RCC 7860 (cell line): ENCODE measurements at places on chromosomes 3 and 15.

DNA sequence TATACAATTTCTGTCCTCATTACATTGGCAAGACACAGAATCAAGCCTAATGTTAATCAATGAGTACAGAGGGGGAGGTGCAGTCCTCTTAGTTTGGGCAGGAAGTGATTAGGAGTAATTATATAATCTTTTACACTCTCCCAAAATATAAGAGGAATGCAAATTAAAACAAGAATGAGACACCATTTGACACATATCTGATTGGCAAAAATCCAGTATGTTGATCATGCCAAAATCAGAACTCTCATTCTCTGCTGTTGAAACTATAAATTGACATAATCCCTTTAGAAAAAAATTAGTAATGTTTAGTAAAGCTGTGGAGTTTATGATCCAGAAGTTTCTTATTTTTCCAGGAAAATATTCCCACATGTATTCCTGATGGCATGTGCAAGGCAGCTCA is 373.4 kb downstream of the EPHA6 start:
- no peak for DNase-seq

- DNase-seq: no peak
Measured at GRCh38 chr3:41327718-41328117, 128.4 kb downstream of the CTNNB1 start.

- no peak for DNase-seq
Measured at GRCh38 chr3:141511361-141511760, 24.5 kb downstream of the RASA2 start.

- peak; percentile 37 for DNase-seq
Measured at GRCh38 chr3:156795890-156796481, 30.2 kb upstream of the LEKR1 start.

- no peak for DNase-seq
Measured at GRCh38 chr3:114582929-114583328, 289.1 kb downstream of the TIGIT start.

DNA sequence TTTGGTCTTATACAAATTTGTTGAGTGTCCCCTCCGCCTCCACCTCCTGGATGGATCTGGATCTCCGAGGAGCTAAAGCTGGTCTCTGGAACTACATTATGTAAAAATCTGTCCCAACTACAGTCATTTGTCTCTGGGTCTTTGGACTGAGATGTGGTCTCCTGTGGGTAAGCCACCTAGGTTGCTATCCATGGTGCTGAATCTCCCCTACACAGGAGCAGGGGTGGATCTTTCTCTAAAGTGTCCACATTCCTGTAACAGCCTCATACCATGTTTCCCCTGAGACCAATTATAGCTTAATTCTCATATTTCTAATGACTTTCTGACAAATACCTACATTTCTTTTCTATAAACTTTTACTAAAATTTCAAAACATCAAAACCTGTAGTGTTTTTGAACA is 625.8 kb downstream of the TAFA4 start:
- no peak for DNase-seq

DNA sequence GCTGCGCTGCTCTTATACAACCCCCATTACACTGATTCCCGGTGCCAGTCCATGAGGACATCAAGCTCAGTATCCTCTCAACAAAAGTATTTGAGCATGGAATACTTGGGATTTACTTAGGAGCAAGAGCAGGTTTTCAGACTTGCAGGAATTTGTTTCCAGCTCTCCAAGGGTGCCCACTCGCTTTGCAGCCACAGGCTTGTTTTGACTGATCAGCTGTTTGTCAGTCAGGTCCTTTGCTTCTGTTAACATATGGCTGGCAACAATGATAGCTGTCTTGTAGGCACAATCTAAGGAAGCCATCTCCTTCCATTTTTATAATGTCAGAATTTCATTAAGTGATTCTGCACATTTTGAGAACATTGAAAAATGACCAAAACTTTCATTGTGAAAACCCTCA is 38.2 kb upstream of the MCF2L2 start:
- DNase-seq: no peak

DNA sequence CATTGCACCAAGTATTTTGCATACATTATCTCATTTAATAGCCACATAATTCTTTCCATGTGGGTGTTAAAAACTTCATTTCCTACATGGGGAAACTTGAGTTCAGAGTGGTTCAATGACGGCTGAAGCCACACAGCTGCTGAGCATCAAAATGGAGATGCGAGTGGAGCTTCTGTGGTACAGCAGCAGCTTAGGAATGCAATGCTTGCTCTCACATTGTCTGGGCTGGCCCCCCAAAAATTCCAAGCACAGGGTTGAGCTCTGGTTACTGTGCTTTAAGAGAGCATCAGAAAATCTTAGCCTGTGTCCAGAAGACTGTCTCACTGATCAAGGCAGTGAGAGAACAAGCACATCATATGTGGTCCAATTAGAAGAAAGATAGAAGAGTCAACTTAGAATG is 57.4 kb upstream of the GADL1 start:
- DNase-seq: no peak

GRCh38 chr3:51673181-51673801 is 2.2 kb downstream of the TEX264 start:
- no peak for DNase-seq
